ENCODE measurements at places on chromosomes 6 and 20.

GRCh38 chr20:1478566-1478965, 11.9 kb upstream of the NSFL1C start:
- no peak for DNase-seq

DNA sequence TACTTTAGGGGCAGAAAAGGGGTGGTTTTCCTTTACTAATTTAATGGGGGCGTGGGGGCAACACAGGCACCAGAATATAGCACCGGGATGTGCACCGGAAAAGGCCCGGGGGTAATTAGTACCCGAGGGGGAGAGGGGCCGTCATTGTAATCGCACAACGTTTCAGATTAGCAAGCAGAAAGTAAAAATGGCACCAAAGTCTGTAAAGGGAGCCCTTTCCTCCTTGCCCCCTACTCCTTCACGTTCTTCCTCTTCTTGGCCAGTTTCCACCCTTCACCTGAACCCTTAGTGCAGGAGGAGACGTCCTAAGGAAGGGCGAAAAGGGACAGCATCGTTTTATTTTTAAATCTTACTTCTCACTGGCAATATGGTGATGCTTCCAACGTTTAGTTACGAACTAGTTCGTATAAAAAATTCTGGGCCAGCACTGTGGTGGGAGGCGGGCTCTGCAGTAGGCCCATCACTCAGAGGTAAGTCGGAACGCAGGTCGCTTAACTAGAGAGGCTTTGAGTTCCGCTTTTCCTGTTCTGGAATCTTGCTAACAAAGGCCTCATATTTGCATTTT, 742 bp upstream of the CEP85L start:
- DNase-seq = no peak

- DNase-seq = no peak
Observed at GRCh38 chr6:25717866-25718740, 36.4 kb upstream of the SLC17A4 start.

DNA sequence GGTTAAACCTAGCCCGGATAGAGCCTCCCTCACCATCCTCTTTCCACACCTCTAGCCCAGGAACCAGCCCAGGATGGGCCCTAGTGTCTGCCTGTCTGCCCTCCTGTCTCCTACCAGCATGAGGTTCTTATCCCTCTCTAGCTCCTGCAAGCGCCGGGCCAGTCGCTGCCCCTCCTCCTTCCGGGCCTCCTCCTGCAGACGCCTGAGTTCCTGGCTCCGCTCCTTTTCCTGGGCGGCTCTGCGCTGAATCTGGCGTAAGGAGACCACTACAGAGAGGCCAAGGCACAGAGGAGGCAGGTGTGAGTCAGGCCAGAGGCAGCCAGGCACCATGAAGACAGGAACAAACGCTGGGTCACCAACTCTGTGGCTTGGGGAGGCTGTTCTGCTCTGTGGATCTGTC, 4.3 kb upstream of the PSORS1C2 start:
- DNase-seq = no peak

GRCh38 chr6:134400941-134401340, 83.0 kb upstream of the SGK1 start:
- no peak for DNase-seq

GRCh38 chr20:49485563-49485962, 3.1 kb upstream of the KCNB1 start:
- no peak for DNase-seq
